ENCODE measurements at places on chromosomes 3 and 15.

DNA sequence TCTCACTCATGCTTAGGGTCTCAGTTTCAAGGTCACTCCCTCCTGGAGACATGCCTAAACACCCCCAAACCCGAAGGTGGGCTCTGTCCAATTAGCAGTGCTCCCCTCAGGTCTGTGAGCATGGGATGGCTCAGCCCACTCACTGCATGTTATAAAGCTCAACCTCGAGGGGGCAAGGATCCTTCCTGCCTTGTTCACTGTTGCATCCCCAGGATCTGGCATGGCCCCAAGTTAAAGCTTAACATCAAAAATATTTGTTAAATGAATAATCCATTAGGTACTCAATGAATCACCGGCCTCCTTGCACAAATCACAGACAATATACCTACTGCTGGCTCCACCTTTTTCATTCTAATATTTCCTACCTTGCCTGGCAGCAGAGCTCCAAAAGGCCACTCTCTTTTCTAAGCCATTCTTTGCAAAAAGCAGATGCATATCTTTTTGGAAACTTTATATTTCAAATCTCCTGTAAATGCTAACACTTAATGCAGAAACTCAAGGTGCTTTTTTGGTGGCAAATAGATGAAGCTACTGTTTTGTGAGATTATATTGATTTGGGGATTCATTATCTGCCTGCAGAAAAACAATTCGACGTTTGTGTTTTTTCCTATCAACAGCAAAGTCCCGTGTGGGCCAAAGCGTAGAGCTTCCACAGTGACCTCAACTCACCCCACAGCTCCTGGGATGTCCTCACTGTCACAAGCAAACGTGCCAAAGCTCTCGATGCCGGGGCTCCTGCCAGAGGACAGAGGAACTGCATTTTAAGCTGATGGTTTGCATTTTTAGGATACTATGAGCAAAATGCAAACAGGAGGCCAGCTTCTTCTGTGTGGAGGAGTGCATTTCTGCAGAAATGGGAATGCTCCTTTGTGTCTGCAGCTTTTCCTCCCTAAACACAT, 35.4 kb downstream of the PCOLCE2 start:
- DNase-seq = no peak

DNA sequence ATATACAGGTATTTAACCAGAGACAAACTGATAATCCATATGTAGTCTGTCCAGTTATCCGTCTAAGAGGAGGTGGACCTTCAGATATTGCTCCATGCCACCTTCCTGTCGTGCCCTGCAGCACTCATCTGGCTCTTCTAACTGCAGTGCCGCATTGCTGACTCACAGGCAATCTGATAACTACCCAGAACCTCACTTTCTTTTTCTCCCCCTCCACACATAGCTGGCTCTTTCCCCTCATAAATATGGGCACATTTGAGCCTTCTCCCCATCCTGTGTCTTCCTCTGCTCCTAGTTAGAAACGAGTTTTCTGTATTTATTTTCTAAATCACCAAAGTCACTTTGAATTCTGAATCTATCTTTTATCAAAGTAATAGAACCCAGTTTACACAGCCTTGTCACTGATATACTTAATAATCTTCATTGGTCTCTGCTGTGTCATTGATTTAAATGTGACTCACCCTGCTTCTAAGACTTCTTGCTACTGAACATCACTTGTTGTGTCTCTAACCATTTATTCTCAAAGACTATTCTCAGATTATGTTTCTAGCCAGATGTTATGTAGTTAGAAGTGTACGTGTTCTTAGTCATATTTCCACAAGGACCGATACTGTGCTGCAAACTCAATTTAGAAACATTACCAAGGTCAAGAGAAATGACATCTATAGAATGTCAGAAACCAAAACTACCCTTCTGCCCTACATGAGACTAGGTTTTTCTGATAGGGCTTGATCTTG, 17.4 kb upstream of the KCNMB2 start:
- DNase-seq = no peak

DNA sequence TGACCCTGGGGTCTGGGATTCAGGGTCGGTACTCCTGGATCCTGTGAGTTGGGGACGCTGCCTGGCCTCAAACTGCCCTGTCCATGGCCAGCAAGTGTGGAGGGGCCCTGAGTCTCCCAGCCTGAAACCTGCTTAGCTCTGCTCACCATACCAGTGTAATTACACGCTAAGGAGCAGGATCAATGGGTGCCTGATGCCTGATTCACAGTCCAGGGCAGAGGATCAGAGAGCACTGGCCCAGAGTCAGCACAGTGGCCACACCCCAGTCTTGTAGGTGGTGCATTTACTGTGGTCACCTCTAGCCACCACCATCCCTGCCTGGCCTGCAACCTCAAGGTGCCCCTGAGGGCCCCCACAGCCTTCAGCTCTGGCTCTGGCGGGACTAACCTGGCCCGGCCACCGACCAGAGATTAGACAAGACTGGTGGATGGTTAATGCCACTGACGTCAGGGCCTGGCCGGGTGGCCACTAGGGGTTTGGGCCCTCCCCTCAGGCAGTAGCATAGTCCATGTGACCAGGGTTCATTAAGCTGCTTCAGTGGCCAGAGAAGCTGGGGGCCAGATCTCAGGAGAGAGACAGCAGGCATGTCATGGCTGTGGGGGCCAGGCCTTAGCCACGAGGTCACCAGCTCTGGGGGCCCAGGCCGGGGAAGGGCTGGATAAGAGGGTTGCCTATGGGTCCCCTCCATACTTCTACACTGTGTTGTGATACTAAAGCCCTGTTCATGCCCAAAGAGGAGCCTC, 3.3 kb upstream of the SLC38A3 start:
- no peak for DNase-seq

DNA sequence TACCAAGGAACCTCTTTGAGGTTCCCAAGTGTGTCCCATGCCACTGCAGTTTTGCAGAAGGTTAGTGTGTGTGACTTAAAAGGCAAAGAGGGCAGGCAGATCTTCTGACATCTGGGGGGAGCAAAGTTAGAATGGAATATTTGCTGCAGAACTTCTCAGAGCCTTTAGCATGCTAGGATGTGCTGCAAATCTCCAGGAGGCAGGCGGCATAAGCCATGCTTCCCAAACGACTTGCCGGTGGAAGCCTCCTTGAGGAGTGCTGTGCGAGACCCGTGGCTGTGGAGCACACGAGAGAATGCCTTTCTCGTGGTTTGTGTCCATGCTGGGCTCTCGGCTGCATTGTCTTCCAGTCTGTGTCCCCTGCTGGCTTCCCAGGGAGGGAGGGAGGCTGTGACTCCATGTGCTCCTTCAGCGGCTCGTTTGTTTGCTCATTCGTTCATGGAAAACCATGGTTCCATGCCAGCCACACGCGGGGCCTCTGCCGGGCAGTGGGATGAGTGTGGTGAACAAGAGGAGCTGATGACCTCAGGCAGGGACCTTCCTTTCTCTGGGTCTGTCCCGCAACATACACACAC, 13.8 kb downstream of the HDAC11 start:
- DNase-seq = no peak

DNA sequence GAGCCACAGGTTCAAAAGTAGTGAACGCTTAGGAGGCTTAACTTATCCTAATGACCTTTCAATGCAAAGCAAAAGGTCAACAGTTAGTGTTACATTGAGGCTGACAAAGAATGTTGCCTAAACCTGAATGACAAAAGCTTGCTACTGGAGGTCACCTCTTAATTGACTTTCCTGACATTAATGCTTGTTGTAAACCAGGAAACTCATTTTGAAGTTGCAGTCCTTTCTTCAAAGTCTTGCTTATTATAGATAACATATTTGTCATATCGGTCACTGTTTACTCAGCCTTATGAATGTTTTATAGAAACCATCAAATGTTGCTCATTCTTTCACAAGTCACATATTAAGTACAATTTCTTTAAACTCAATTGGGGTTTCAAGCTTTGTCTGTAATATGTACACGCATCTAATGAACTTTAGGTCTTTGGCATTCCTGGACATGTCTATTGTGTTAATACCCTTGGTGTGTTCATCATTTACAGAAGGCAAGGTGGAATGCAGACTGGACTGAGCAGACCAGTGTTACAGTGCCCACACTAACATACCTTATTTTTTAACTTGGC, 488.2 kb upstream of the NECTIN3 start:
- no peak for DNase-seq

Measured in stimulated activated CD8-positive, alpha-beta memory T cell treated with anti-CD3 and anti-CD28 coated beads, Interleukin-7, amount 100 ng/mL, for 48 hours (primary cell).